ENCODE measurements at places on chromosomes 7 and 10.

GRCh38 chr10:18268005-18268404 is 127.8 kb downstream of the CACNB2 start:
- no peak for DNase-seq

DNA sequence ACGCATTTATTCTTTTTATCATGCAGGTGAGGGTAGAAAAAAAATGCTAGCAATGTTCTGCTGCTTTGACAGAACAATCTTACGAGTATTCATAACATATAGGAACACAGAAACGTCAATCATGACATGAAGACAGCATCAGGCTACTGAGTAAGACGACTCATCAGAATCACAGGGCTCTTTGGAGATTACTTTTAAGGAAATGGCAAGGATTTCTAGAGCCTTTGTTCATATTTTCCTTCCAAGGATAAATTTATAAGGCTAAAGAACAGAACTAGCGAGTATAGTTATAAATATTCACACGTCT is 39.8 kb upstream of the DNAJC1 start:
- DNase-seq = no peak

GRCh38 chr7:2637505-2638223 is 5.9 kb downstream of the TTYH3 start:
- no peak for DNase-seq

DNA sequence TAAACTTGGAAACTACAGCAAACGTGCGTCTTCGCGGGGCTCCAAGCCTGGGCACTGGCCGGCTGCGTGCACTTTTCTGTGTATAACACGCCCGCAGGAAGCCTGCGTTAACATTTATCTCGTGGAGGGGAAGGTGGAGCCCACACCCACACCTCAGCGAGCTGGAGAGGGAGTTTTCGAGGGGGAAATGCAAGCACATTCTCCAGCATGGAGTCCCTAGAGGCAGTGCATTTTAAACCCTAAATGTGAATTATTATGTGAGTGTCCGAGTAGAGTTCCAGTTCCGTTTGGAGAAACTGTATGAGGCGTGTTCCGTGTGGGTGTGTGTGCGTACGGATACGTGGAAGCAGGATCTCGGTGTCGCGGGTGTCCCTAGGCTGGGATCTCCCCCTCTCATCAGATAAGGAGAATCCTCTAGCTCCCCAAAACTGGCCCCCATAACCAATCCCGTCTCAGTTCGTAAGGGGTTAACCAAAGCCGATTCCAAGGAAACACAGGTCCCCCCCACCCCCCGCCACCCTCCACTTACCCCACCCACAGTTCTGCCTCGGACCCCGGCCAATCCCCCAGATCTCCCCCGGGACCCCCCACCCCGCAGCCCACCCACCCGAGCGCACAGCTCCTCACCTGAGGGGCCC is 403 bp downstream of the CDK6 start:
- peak; percentile 5 for DNase-seq

DNA sequence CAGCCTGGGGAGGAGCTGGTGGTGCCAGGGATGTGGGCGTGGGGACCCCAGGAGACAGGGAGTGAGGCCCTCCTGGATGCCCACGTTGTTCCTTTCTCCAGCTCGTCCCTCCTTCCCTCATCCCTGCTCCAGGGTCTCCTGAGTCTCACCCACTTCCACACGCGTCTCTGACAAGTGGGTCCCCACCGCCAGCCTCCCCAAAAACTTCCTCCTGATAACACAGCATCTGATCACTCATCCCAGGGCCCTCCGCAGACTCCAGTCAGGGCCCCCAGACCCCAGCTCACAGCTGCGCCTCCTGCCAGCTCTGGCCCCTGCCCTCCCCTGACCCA is 60.6 kb upstream of the INPP5A start:
- no peak for DNase-seq

DNA sequence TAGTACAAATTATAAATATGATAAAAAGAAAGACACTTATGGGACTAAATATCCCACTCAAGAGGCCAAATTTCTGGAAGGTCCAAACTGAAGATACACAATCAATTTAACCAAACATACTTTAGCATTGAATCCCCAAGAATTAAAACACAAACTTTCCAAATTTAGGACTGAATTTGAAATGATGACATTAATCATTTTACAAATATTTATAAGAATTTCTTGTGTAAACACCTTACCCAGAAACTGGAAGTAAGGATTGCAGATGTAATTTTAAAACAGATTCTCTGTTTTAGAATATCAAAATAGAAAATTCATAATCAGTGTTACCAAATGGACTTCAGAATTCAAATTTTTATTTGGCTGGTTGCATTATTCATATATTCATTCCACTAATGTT is 588.2 kb upstream of the KCND2 start:
- no peak for DNase-seq

- DNase-seq = no peak
Observed at GRCh38 chr7:156989766-156990535, 20.5 kb downstream of the MNX1 start.

DNA sequence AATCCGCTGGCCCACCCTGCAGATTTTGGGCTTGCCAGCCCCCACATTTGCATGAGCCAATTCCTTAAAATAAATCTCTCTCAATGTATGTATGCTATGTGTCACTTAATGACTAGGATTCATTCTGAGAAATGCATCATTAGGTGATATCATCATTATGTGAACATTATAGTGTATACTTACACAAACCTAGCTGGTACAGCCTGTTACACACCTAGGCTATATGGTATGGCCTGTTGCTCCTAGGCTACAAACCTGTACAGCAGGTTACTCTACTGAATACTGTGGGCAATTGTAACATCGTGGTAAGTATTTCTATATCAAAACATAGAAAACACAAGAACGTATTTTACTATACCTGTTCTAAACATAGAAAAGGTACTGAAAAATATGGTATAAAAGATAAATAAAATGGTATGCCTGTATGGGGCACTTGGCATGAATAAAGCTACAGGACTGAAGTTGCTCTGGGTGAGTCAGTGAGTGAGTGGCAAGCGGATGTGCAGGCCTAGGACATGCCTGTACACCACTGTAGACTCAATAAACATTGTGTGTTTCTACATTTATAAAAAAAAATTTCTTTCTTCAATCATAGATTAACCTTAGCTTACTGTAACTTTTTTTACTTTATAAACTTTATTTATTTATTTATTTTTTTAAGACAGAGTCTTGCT is 135.9 kb downstream of the ABCA13 start:
- no peak for DNase-seq

DNA sequence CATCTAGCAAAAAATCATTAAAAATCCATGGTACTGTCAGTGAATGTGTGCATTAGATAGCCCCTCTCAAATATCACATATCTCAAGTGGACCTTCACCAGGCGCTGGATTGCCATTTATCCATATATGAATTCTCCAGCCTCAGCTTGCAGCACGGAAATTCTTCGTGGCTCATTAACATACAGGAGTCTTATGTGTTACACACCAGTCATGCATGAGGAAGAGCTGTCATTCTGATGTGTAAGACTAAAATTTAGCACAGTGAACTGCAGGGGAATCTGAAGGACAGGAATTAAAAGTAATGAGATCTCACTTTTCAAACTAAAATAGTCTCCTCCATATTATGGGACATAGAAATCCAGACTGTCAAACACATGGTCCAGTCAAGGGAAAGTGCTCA is 542.4 kb upstream of the DPP6 start:
- no peak for DNase-seq

GRCh38 chr10:52883996-52884871 is 111.7 kb upstream of the MBL2 start:
- DNase-seq = peak; percentile 57

DNA sequence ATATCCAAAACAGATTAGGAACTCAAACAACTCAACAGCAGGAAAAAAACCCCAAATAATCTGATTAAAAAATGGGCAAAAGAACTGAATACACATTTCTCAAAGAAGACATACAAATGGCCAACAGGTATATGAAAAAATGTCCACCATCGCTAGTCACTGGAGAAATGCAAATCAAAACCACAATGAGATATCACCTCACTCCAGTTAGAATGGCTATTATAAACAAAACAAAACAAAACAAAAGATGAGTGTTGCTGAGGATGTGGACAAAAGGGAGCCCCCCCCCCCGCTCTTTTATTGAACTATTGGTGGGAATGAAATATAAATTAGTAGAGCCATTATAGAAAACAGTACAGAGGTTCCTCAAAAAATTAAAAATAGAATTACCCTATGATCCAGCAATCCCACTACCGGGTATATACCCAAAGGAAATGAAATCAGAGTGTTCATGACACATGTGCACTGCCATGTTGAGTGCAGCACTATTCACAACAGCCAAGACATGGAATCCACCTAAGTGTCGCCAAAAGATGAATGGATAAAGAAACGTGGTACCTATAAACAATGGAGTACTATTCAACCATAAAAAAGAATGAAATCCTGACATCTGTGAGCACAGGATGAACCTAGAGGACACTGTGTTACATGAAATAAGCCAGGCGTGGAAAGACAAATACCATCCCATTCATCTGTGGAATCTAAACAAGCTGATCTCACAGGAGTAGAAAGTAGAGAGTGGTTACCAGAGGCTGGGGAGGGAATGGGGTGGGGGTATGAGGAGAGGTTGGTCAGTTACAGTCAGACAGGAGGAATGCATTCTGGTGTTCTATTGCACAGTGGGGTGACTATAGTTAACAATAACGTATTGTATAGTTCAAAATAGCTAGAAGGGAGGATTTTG is 78.1 kb upstream of the RHEB start:
- DNase-seq = peak; percentile 77

- DNase-seq = no peak
Observed at GRCh38 chr7:50589364-50589763, 24.2 kb upstream of the DDC start.

- DNase-seq = peak; percentile 38
Observed at GRCh38 chr7:22610951-22611757, 111.2 kb upstream of the STEAP1B start.

DNA sequence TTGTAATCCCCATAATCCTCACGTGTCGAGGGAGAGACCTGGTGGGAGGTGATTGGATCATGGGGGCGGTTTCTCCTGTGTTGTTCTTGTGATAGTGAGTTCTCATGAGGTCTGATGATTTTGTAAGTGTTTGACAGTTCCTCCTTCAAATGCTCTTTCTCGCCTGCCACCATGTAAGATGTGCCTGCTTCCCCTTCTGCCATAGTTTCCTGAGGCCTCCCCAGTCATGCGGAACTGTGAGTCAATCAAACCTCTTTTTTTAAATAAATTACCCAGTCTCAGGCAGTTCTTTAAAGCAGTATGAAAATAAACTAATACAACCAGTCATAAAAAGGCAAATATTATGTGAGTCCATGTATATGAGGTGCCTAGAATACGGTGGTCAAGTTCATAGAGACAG is 87.5 kb downstream of the FRMD4A start:
- DNase-seq = no peak

DNA sequence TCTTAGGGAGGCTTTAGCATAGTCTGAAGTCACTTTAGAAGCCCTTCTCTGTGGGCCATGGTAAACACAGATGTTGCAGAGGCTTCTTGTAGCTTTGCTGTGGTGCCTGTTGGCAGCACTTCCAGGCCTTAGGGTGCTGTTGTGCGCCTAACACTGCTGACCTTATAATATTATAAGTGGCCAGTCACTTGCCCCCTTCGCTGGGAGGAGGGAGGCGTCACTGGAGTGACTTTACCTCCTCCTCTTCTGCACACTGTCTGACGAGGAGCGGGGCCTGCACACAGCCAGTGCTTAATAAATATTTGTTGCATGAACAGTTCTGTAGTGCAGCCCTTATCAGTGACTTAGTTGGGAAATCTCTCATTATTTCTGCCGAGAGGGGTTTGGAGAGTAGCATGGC is 63.3 kb downstream of the WDR37 start:
- no peak for DNase-seq

DNA sequence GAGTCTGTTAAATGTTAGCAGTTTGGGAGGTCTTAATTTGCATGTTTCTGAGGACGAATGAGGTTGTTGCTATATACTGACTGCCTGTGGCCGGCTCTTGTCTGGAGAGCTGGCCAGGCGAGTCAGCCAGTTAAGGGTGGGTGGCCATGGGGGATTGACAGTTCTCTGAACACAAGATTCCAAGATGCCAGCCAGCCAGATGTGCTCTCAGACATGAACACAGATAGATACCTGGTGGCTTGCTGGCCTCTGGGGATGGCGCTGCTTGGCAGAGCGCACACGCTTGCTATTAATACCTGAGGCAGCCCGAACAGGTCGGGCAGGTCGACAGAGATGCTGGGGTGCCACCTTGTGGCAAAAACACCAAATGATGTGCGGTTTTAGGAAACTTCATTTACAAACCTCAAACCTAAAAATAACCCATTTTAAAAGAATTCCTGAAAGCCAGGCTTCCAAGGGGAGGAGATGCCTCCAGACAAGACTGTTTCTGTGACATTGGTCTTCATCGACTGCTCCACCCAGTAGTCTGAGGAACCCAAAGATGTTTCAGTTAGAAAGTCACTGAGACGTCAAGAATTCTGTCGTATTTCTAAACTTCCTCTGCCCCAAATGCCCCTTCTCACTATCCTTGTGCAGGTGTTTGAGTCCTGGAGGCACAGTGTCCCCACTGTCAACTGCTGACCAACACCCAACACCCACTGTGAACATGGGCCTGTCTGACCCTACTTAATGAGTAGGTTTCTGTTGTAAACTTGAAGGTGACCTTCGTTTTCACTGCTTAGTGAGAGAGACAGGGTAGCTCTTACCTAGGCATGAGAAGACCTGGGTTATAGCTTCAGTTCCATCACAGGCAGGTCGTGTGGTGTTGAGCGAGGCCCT is 123.4 kb downstream of the NT5C2 start:
- DNase-seq = peak; percentile 54

DNA sequence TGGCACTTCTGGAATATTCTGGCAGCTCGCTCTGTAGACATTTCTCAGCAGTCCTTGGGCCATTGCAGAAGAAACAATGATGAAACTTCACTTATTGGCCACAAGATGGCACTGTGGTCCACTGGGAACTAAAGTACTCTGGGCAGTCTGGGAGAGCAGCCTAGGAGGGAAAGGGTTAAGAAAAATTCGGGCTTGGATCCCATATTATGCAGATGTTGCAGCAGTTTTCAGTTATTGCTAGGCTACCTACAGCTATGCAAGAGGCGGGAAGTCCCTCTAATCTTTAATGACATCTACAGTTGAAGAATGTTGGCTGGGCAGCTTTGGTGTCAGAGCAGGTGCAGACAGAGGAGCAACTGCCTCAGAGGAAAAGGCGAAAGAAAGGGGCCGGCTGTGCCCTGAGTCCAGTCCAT is 201.7 kb upstream of the PRSS58 start:
- DNase-seq = peak; percentile 58

DNA sequence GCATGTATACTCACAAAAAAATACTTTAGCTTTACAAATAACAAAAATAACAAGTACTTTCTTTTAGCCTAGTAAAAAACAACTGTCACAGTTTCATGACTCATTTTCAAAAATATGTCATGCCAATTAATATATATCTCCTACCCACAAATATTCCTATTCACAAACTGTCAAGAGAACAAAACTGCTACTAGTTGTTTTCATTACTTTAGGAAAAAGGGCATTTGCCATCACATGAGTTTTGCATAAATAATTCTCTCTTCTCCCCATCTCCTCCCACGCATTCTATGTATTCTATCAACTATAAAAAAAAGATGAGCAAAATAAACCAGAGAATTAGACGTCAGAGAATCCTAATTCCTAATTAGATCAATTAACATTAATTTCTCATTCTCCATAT is 87.6 kb downstream of the PIP4K2A start:
- DNase-seq = no peak
